Osteocyte (in vitro differentiated cells): ENCODE measurements at places on chromosomes 6 and 20. TPM values are rescaled to one million over a fixed set of nuclear protein-coding genes. Genes with fewer than 3 reads are reported as not detected.

The MRPS26 gene
- 40.1 and 44.4 TPM in 2 replicates for total RNA-seq

The HRH3 gene
- not detected in 2 replicates for total RNA-seq

The HECA gene
- total RNA-seq: 24.3 and 26.2 TPM in 2 replicates

DNA sequence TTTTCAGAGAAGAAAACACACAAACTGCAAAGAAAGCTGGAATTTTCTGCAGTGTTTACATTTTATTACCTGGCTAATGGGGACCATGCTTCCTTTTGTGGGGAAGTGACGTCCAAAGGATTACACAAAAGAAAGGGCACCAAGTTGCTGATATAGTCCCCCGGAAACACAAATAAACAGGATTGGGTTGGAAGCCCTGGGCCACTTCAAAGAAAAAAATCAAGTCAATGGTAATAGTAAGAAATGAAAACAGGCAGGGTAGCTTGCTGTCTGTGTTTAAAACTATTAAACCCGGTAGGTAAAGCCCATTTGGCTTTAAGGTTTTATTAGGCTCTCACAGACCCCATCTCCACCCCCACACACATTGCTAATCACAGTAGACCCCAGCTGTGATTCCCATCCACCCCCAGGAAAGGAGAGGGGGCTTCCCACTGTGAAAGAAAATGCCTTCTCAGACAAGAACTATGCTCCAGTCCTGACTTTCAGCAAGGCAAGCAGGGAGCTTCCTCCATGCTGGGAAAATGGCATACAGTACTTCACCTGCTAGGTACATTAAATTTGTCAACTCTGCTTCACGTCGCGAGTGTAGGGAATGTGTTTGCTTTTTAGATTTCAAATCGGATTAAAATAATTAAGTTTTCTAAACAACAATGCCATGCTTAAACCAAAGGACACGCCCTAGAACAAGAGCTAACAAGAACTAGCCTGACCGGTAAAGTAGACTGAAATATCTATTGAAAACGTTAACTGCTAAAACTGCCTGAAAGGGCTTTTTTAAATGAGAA lies 1.1 kb downstream of the PERP start:
- H3K27ac ChIP-seq: peak overlapping the region; percentile 88
- peaks cover 2% of the 10 kb centered on the region for H3K36me3 ChIP-seq
- peaks cover 9% of the 10 kb centered on the region for H3K27me3 ChIP-seq
- DNase-seq: no peak
- peak overlapping the region; percentile 88 for H3K4me3 ChIP-seq
- H3K4me1 ChIP-seq: peaks cover 29% of the 10 kb centered on the region
